ENCODE measurements at places on chromosomes 4 and X.

- no peak for DNase-seq
These were observed 263.1 kb downstream of the SPRY1 start for GRCh38 chr4:123659730-123660129.

DNA sequence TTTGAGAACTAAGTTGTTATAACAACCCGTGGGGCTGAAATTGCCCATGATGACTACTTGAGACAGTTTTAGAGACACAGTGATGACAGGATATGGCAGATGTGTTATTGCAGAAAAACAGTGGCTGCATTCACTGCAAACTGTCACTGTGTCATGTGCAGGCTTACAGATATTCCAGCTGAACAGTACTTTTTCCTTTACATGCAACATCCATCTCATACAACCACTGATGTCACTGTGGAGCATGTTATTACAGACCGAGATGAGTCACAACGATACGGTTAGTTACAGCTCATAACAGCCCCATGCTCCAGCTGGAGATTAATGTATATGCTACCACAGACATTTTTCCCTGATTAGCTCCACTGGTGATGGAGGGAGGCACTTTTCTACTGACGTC, 207.4 kb downstream of the TMA16 start:
- no peak for DNase-seq

- no peak for DNase-seq
These were observed 249.4 kb downstream of the ARHGAP10 start for GRCh38 chr4:147981305-147981704.

DNA sequence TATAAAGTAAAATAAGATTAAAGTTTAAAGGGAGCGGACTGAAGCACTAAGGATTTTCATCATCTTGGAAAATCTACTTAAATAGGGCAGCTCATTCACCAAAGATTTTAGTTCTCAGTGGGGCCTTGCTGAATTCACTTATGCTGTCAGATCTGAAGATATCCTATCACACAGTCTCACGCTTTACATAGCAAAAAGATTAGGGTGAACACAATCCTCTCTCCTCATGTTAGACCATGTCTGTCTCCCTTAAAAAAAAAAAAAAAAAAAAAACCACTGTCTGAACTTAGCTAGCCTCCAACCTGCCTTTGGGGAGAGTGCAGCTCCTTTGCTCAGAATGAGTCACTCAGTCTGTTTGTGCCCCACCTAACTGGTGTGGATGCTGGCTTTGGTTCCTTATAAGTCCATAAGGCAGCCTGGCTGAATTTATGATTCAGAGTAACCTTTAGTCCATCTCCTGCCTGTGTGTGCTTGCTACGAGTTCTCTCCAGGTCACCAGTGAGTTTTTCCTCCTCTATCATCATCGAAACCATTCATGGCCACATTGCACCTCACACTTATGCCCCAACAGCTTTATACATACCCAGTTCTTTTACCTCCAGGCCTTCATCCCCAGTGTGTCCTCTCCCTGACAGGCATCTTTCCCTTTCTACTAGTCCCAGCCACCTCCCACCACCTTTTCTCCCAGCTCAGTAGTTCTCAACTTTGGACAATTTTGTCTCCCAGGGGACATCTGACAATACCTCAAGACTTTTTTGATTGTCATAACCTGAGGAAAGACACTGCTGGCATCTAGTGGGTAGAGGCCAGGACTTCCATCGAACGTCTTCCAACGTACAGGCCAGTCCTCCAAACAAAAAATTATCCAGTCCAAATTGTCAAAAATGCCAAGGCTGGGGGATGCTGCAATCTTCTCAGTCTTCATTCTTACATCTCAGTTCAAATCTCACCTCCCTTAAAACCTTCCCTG, 220.7 kb upstream of the EMCN start:
- no peak for DNase-seq

DNA sequence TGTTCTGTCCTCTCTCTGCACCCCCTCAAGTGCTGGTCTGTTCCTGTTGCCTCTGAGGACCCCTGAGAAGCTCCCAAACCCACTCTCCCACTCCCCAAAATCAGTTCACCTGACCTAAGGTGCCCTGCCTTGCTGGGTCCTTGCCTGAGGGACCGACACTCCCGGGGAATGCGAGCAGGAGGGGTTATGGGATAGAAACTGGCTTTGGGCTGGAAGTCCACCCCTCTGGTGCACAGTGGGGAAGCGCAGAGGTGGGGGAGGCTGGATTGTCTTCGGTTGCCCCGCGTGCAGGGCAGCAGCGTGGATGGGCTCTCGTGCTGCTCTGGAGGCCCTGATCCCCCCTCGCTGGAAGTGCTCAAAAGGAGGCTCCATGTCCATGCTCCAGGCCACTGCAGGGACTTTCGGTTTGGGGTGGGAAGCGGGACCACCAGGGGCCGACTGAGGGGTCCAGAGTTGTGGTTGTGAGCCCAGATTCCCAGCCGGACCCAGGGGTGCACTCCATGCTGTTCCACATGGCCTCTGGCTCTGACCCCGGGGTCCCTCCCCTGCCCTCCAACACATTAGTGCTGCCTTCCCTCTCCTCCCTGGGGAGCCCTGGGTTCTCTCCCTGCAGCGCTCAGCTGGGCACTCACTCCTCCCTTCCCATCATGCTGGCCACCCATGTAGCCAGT, 7.6 kb downstream of the SORCS2 start:
- DNase-seq: no peak

DNA sequence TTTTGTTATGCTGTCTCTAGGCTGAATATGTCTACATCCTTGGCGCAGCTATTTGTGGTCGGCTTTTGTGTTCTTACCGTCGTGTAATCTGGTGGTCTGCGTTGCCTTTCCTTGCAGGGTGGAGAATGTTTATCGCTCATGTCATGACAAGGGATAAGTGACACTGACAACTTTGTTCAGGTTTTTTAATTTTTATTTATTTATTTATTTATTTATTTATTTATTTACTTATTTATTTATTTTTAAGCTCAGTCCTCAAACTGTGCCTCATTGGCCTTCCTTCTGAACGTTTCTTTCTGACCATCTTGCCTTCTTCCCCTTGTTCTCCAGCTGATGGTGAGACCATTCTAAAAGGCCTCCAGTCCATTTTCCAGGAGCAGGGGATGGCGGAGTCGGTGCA, 26.4 kb downstream of the SMS start:
- no peak for DNase-seq

- DNase-seq: no peak
These were observed 278.8 kb downstream of the CFAP299 start for GRCh38 chr4:80614319-80614718.
